Ovary (tissue), 10 donors: ENCODE measurements at places on chromosomes 7 and 10. TPM values are rescaled to one million over a fixed set of nuclear protein-coding genes. Genes with fewer than 3 reads are reported as not detected.

The PDGFA gene
- polyA plus RNA-seq: 8.7 TPM

The COL28A1 gene
- polyA plus RNA-seq: 0.29 TPM

- no peak for DNase-seq
Observed at GRCh38 chr10:107880185-107880584, 715.7 kb upstream of the SORCS1 start.

DNA sequence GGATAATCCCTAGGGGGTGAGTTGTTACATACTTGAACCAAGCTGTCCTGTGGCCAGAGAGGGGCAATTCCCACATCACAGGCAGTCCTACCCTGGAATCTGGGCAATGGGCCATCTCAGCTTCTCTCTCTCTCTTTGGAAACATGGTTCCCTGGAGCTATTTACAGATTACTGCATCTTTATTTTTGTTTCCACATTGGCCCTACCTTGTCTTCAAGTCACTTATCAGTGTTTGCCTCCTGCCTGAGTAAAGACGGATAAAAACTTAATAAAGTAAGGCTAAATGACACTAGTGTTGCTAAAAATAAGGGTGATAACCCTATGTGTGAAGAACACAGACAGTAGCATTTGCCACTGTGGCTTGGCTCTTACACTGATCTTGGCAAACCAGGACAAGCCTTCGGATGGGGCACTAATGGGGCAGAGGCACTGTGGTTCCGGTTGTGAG lies 228.2 kb downstream of the GFRA1 start:
- DNase-seq: no peak

DNA sequence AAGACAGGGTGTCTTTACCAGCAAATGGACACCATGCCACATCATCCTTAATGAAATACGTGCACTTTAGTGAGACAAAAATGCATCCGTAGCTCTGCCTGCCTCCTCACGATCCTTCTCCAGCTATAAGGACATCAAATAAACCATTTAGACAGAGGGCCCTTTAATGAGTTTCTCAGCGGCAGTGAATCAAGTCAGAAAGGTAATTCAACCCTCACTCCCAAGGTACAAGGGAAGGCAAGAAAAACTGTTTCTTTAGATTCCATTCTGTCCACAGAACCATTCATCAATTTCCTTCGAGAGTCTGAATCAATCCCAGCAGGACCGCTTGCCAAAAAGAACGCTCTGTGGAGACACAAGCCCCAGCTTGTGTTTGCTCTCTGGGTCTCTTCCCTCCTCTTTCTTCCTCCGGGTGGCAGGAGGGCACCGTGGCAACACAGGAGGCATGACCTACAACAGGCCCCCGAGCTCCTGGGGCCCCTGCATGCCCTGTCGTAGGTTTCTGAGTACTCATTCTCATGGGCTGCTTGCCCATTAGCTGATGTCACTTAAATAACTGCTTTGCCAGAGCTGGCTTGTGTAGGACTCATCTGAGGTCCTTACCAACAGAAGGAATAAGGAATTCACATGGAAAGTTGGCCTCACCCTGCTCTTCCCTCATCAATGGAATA lies 297.8 kb upstream of the PRKCQ start:
- no peak for DNase-seq

DNA sequence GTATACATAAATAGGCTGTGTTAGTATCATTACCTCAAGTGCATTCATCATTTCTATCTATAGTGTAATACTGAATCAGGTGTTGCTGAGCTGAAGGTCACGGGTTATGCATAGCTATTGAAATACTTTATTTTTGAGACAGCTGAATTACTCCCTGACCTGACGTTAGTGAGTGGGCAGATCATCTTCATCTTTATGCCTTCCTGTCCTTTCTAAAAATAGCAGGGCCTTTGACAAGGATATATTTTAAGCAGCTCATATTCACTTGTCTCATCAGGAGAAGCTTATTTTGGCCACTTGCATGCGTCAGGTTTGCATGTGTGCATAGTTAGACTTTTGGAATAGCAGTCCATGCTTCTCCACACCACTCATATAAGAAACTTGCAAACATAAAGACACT lies 63.6 kb upstream of the DKK1 start:
- DNase-seq: no peak
